Neuronal stem cell (in vitro differentiated cells): ENCODE measurements at places on chromosomes 1 and 21.

DNA sequence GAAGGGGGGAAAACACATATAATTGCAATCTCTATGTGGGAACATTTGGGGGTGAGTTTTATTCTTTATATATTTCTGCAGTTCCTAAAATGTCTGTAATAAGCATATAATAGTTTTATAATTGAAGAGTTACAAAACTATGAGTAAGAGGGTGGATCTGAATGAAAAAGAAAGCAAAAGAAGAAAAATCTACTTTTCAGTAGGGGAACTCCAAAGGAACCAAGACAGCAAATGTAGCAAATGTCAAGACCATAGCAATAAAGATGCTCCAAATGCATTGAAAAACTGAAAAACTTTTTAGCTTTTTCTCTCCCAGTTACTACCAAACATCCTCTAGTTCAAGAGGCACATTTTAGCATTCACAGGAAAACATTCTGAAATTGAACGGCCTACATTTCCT lies 434.8 kb downstream of the LMO4 start:
- DNase-seq: no peak
- H3K4me3 ChIP-seq: no peak overlapping the region
- H3K27me3 ChIP-seq: no peaks in the 10 kb centered on the region
- no peak overlapping the region for H3K27ac ChIP-seq

- H3K27ac ChIP-seq: no peak overlapping the region
- no peak overlapping the region for H3K4me3 ChIP-seq
- H3K36me3 ChIP-seq: peaks cover 71% of the 10 kb centered on the region
- peak; percentile 55 for DNase-seq
These were observed 16.7 kb downstream of the ALX3 start for GRCh38 chr1:110053552-110054428.

- no peak overlapping the region for H3K27ac ChIP-seq
- H3K27me3 ChIP-seq: no peaks in the 10 kb centered on the region
- H3K4me3 ChIP-seq: no peak overlapping the region
- peaks cover 7% of the 10 kb centered on the region for H3K4me1 ChIP-seq
- no peaks in the 10 kb centered on the region for H3K36me3 ChIP-seq
These were observed 53.8 kb downstream of the ABCA4 start for GRCh38 chr1:94067196-94067595.

GRCh38 chr1:79353224-79353623 lies 346.7 kb upstream of the ADGRL4 start:
- H3K4me1 ChIP-seq: no peaks in the 10 kb centered on the region
- no peak for DNase-seq
- H3K27ac ChIP-seq: no peak overlapping the region
- no peaks in the 10 kb centered on the region for H3K36me3 ChIP-seq
- H3K27me3 ChIP-seq: no peaks in the 10 kb centered on the region
- H3K4me3 ChIP-seq: no peak overlapping the region

- H3K4me3 ChIP-seq: no peak overlapping the region
- H3K4me1 ChIP-seq: peaks cover 24% of the 10 kb centered on the region
- H3K27ac ChIP-seq: no peak overlapping the region
- no peak for DNase-seq
These were observed 72.2 kb downstream of the MRPL37 start for GRCh38 chr1:54272134-54272533.

GRCh38 chr1:241542199-241542907 lies 10.2 kb downstream of the KMO start:
- H3K27me3 ChIP-seq: no peaks in the 10 kb centered on the region
- no peaks in the 10 kb centered on the region for H3K36me3 ChIP-seq
- no peak for DNase-seq
- H3K27ac ChIP-seq: no peak overlapping the region

DNA sequence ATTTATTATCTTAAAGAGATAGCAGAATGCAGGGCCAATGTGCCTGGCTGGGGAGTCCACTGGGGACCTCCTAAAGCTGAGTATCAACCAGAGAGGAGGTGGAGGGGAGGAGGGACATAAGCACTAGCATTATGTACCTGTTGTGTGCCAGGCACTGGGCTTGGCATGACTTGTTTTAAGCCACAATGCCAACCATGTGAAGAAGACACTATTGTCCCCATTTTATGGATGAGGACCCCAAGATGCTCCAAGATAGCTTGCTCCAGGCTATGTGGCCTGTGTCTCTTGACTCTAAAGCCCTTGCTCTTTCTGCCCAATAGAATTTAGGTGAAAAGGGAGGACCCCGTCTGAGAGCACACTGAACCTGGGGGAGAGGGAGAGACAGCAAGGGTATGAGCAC lies 111.3 kb downstream of the GLIS1 start:
- no peak for DNase-seq
- no peak overlapping the region for H3K4me3 ChIP-seq
- H3K4me1 ChIP-seq: no peaks in the 10 kb centered on the region
- H3K36me3 ChIP-seq: no peaks in the 10 kb centered on the region

GRCh38 chr1:31413405-31414001 lies 490 bp downstream of the SERINC2 start:
- no peaks in the 10 kb centered on the region for H3K27me3 ChIP-seq
- peaks cover 30% of the 10 kb centered on the region for H3K4me1 ChIP-seq
- H3K4me3 ChIP-seq: peak overlapping the region; percentile 96
- DNase-seq: peak; percentile 43
- peak overlapping the region; percentile 85 for H3K27ac ChIP-seq
- H3K36me3 ChIP-seq: peaks cover 1% of the 10 kb centered on the region

- H3K4me3 ChIP-seq: no peak overlapping the region
- no peaks in the 10 kb centered on the region for H3K36me3 ChIP-seq
- H3K27me3 ChIP-seq: no peaks in the 10 kb centered on the region
- DNase-seq: no peak
- no peaks in the 10 kb centered on the region for H3K4me1 ChIP-seq
These were observed 15.4 kb upstream of the LCE5A start for GRCh38 chr1:152495066-152495675.

- DNase-seq: no peak
- no peaks in the 10 kb centered on the region for H3K36me3 ChIP-seq
- no peaks in the 10 kb centered on the region for H3K27me3 ChIP-seq
These were observed 261.4 kb upstream of the NRIP1 start for GRCh38 chr21:15326032-15326867.

GRCh38 chr1:231206856-231207255 lies 34.2 kb upstream of the GNPAT start:
- peaks cover 2% of the 10 kb centered on the region for H3K4me1 ChIP-seq
- no peak overlapping the region for H3K27ac ChIP-seq
- H3K4me3 ChIP-seq: no peak overlapping the region

GRCh38 chr1:4755301-4755845 lies 101.0 kb downstream of the AJAP1 start:
- H3K27ac ChIP-seq: no peak overlapping the region
- no peaks in the 10 kb centered on the region for H3K27me3 ChIP-seq
- no peaks in the 10 kb centered on the region for H3K36me3 ChIP-seq
- H3K4me3 ChIP-seq: no peak overlapping the region
- H3K4me1 ChIP-seq: peaks cover 17% of the 10 kb centered on the region
- DNase-seq: no peak

- DNase-seq: no peak
- H3K4me1 ChIP-seq: no peaks in the 10 kb centered on the region
- H3K4me3 ChIP-seq: no peak overlapping the region
- no peak overlapping the region for H3K27ac ChIP-seq
These were observed 337.5 kb downstream of the KCNH1 start for GRCh38 chr1:210796421-210796820.

- no peaks in the 10 kb centered on the region for H3K27me3 ChIP-seq
- no peak overlapping the region for H3K27ac ChIP-seq
- DNase-seq: no peak
- H3K36me3 ChIP-seq: no peaks in the 10 kb centered on the region
These were observed 15.7 kb upstream of the EDEM3 start for GRCh38 chr1:184770181-184770979.

DNA sequence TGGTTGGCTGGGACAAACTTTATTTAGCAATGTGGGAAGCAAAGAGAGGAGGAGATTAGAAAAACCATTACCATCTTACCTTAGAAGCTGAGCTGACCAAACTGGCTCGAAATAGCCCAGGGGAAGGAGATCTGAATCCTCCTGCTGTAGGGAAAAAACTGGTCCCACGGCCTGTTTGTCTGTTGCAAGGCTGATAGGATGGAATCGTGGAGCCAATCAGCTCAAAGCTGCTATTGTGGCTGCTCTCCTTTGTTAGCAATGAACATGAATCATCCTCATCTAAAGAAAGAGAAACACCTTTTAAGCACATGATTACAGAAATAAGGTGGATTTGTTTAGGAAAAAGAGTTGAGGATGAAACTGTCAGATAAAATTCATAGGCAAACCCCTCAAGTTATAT lies 21.5 kb downstream of the CLSPN start:
- no peak overlapping the region for H3K4me3 ChIP-seq
- no peaks in the 10 kb centered on the region for H3K27me3 ChIP-seq
- no peak overlapping the region for H3K27ac ChIP-seq
- H3K4me1 ChIP-seq: no peaks in the 10 kb centered on the region
- H3K36me3 ChIP-seq: peaks cover 26% of the 10 kb centered on the region

DNA sequence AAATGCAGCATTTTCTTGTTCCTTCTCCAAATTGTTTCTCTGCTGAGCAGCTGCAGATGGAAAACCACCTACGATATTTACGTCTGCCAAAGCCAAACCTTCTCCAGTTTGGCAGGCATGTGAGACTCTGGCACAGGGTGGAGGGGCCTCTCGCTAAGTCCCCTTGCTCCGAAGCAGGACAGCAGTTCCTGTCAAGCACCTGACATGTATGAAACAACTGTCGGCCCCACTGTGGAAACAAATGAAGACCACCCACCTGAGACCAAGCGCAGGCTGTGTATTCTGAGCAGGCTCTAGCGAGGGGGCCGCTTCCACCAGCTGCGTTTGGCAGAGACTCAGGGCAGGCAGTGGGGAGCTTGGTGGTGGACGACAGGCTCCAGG lies 74.7 kb downstream of the RIPK4 start:
- no peaks in the 10 kb centered on the region for H3K36me3 ChIP-seq
- no peaks in the 10 kb centered on the region for H3K4me1 ChIP-seq
- DNase-seq: no peak
- no peak overlapping the region for H3K27ac ChIP-seq

DNA sequence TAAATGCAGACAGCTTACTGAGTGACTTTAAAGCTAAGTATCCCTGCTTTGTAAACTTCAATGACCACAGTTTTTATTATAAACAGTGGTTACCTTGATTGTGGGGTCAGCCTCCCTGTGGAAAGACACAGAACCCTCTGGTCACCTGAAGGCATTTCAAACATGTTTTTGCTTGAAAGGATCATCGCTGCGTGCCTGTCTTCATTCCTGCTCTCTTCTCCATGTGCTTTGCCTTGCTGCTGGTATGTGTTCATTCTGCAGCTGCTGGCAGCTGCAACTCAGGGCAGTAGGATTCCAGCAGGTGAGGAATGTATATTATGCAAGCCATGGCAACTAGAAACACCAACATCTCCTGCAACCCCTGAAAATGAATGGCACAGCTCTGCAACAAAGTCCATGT lies 81.0 kb upstream of the VAV3 start:
- H3K36me3 ChIP-seq: no peaks in the 10 kb centered on the region
- H3K27me3 ChIP-seq: no peaks in the 10 kb centered on the region
- DNase-seq: no peak
- peaks cover 18% of the 10 kb centered on the region for H3K4me1 ChIP-seq
- H3K27ac ChIP-seq: no peak overlapping the region
- no peak overlapping the region for H3K4me3 ChIP-seq

DNA sequence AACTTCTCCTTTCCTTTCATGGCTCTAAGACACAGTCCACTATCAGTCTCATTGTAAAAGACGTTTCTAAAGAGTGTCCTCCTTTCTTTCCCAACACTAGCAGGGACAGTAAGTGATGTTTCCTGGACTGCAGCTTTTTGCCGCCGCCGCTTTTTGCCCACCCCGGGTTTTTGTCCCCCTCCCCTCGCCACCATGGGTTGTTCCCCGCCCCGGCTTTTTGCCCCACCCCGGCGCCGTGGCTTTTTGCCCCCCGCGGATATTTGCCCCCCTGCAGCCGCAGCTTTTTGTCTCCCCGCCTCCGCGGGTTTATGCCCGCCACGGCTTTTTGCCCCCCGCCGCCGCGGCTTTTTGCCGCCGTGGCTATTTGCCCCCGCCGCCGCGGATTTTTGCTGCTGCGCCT lies 95.2 kb downstream of the TPTE start:
- H3K36me3 ChIP-seq: no peaks in the 10 kb centered on the region
- H3K27me3 ChIP-seq: no peaks in the 10 kb centered on the region
- no peaks in the 10 kb centered on the region for H3K4me1 ChIP-seq
- H3K4me3 ChIP-seq: no peak overlapping the region
- H3K27ac ChIP-seq: no peak overlapping the region

GRCh38 chr1:55053265-55053954 lies 14.1 kb downstream of the PCSK9 start:
- no peaks in the 10 kb centered on the region for H3K4me1 ChIP-seq
- no peak overlapping the region for H3K27ac ChIP-seq
- H3K4me3 ChIP-seq: no peak overlapping the region
- no peaks in the 10 kb centered on the region for H3K36me3 ChIP-seq

DNA sequence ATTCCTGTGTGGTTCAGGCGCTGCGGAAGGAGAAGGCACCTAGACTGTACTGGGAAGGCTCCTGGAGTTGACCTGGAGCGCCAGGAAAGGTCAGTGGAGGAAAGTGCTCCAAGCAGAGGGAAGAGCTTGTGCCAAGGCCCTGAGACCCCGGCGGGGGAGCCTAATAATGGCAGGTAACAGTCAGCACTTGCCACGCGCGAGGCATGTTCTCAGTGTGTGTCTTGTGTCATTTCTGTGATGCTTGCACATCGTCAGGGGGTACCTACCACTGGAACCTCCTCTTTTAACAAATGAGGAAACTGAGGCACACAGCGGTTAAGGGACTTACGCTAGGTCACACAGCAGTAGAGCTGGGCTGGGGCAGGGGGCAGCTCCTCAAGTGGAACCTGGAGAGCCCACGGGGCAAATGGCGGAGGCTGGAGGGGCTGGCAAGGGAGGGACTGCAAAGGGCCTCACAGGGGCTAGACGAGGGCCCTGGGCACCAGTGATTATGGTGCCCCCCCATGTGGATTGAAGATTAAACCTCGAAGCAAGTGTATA lies 976 bp upstream of the BMP8B start:
- DNase-seq: no peak
- H3K27me3 ChIP-seq: peaks cover 71% of the 10 kb centered on the region
- no peak overlapping the region for H3K4me3 ChIP-seq
- H3K27ac ChIP-seq: no peak overlapping the region
- H3K36me3 ChIP-seq: no peaks in the 10 kb centered on the region
- H3K4me1 ChIP-seq: no peaks in the 10 kb centered on the region
